Thymus (tissue), 14 donors: ENCODE measurements at places on chromosomes 2 and 18.

DNA sequence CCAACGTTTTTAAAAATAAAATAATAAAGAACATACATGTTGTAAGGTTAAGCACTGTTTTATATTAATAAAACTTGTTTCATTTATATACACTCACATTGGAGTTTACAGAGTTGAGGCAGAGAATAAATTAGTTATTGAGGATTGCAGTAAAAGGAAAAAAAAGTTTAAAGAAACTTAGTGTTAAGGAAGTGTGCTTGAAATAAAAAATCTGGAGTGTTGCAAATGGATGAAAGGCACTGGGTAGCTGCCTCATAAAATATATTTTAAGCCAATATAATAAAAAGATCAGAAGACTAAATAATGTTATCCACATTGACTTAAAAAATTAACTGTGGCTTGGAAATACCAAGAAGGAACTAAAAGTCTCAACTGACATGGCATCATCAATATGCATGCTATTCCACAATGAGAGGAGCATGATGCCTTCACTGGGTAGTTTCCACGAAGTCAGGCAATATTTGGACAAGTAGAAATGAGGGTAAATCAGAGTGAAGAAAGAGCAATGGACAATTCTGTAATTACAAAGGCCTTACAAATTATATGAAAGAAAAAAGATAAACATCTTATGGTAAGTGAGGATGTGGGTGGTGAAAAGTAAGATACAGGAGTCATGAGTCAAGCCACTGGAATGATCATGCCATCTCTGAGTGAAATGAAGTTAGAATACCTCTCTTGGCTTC, 2.5 kb downstream of the GALNT3 start:
- DNase-seq, result no peak

DNA sequence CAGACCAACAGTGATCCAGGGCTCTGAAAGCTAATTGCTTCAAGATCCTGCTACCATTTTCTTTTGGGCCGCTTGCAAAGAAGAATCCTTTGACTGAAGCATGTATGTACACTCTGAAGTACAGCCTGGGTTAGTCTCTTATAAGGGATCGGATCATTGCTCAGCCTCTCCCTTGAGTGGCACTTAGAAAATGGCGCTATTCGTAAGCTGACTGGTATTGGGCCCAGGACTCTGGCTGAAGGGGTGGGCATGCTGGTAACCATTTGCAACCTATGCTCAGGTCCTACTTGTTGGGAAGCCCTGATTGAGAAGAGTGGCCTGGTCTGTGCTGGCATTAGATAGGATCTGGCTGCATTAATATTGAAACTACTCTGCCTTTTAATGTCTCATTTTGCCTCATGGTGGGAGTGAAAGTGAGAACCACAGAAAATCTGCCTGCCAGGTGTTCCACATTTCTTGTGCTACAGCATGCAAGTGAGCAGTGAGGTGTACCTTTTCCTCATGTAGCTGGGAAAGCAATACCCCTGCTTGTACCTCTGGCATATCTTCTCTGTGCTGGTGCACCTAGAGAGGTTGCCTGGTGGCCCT, 661 bp upstream of the MGAT5 start:
- no peak for DNase-seq

GRCh38 chr2:211203986-211204385, 647.6 kb downstream of the CPS1 start:
- no peak for DNase-seq

GRCh38 chr2:11495844-11496681, 30.1 kb upstream of the E2F6 start:
- DNase-seq, result no peak

DNA sequence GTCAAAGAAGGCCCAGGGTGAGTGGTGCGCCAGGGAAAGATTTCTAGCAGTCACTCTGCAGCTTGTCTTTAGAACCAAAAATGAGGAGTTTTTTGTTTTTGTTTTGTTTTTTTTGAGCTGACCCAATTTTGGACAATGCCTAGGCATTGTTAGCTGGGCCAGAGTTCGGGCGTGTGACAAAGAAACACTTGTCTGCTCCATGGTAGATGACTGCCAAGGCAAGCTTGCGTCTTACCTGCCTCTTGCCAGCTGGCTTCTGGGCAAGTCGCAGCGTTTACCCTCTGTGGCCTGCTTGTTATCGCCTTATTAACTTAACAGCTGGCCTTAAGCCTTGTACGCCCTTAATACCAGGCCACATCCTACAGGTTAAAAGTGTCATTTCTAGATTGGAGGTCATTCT, 114.3 kb downstream of the GALNT1 start:
- no peak for DNase-seq

DNA sequence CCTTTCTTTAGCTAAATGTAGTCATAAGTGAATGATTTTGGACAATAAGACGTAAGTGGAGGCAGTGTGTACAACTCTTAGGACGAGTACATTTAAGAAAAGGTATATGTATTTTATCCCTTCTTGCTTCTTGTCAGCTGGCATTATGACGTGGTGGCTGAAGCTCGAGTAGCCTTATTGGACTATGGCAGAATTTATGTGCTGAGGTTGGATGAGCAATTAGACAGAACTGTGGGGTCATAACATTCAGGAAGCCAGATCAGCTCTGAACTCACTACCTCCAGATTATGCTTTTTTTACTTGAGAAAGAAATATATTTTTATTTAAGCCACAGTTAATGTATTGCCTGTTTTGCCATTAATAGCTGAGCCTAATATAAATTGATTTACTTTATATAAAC, 661.5 kb downstream of the ERBB4 start:
- DNase-seq, result no peak

GRCh38 chr2:226915846-226916360, 80.0 kb downstream of the RHBDD1 start:
- DNase-seq, result no peak

- peak; percentile 16 for DNase-seq
Observed at GRCh38 chr2:240893363-240893844, 2.6 kb downstream of the MAB21L4 start.

DNA sequence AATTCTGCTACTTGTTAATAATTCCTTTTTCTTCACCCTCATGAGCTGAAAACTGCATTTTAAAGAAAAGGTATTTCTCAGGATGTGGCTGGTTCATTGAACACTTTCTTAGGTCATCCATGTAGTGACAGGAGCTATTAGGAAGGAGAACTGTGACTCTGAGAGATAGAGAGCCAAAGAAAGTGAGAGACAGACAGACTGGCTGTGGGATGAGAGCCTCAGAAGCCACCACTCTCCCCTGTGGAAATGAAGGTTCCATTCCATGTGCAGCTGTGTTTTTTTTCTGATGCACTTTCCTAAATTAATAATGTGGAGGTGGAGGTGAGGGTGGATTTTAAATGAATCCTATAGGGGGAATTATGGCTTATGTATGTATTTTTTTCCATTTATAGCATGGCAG, 113.3 kb downstream of the FAM210A start:
- DNase-seq, result no peak

- DNase-seq, result no peak
Observed at GRCh38 chr2:100987974-100988373, 14.1 kb upstream of the RPL31 start.

GRCh38 chr2:10480359-10480949, 32.3 kb upstream of the ODC1 start:
- no peak for DNase-seq

DNA sequence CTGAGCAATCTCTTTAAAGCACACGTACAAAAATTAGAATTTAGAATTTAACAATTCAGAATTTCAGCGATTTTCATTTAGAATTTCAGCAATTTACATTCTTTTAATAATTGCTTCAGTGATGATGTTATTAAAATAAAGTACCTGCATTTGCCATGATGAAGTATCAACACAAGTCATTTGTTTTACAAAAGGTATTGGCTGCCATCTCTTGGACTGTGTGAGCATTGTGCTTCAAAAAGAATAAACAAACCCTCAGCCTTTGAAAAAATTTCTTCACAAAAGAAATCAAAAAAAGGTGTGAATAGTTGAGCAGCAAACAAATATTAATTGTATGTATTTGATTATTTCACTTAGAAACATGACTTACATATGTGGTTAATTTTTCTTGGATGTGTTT, 27.1 kb upstream of the ZC3H15 start:
- no peak for DNase-seq

- no peak for DNase-seq
Observed at GRCh38 chr2:220341014-220341413, 713.6 kb downstream of the SLC4A3 start.

- no peak for DNase-seq
Observed at GRCh38 chr2:185245806-185246205, 492.8 kb upstream of the FSIP2 start.

DNA sequence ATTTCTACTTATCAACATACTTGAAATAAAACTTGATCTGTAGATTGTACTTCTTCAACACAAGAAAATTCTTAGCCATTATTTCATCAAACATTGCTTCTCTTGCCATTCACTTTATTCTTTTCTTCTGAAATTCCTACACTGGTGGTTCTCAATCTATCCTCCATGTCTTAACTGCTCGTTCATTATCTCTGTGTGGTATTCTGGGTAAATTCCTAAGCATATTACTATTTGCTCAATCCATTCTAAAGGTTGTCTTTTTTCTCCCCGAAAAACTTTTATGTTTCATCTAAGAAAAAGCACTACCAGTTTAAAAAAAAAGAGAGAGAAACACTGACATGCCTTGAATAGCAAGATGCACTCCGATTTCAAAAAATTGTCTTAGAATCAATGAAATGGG, 18.0 kb downstream of the SP3 start:
- no peak for DNase-seq

GRCh38 chr2:149552226-149552625, 35.3 kb downstream of the MMADHC start:
- no peak for DNase-seq

DNA sequence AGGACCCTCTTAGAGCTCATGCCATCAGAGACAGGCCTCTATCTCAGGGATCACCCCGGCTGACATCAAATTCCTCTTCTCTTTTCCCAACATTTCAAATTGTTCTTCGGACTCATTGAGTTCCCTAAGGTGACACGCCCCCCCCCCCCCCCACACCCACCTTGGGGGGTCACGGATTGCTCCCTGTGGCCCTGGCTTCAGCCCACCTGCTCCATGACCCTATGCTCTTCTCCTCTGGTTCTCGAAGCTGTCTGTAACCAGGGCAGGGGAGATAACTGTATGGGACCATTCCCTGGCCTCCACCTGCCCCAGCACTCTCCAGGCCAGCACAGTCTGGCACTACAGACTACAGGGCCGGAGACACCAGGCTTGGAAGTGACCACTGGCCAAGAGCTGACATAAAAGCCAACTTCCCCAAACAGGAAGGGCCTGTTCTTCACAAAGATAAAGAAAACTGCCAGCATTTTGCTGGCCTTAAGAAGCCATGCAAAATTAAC, 7.1 kb downstream of the MTERF4 start:
- no peak for DNase-seq

DNA sequence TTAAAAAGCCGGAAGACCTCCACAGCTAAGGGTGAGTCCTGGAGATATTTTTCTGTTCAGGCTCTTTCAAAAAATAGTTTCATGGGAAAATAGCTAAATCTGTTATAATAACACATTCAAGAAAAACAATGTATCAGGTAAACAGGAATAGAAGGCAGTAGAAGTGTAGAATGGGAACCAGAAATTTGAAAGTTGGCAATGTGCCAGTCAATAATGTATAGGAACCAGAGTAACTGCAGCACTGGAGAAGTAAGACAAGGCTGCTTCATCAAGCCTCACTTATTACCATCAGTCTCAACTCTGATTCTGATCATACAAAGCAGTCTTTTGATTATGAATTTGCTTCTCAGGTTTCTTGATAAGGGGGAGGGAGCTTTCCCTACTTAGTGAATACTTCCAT, 81.4 kb upstream of the VRK2 start:
- DNase-seq, result no peak

GRCh38 chr2:24435391-24436316, 55.4 kb upstream of the NCOA1 start:
- DNase-seq, result no peak

DNA sequence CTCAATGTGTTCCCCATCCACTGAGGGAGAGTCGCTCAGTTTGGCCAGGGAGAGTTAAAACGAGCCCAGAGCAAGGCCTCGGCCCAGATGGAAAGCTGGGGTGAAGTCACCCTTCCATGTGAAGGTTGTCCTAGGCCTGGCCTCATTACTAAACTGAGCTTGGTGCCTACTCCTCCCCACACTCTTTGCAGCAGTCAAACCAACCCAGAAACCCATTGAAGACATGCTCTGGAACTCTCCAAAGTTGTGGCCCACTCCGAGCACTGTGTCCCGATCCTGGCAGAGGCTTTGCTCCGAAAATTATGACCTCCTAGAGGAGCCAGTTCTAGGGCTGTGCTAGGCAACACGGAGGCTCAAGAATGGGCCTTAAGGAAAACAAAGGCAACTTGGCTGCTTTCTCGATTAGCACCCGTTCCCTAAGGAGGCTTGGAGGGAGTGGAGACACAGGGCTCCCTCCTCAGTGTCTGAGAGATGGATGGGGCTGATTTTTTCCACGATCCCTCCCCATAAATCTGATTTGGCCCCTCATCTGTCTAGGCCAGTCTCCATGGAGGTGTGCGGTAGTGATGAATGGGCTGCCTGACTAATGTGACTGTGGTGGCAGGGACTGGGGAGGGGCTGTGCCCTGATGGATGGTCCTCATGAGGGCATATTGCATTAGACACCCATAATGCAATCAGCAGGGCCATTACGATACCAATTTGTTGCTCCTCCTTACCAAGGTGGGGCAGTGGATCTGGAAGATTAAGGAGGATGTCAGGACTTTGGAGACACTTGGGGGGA, 11.7 kb upstream of the CYP26B1 start:
- DNase-seq, result no peak

- DNase-seq, result no peak
Observed at GRCh38 chr2:215388002-215388728, 47.7 kb downstream of the FN1 start.

GRCh38 chr18:23504720-23505119, 1.4 kb downstream of the RMC1 start:
- DNase-seq, result no peak

- no peak for DNase-seq
Observed at GRCh38 chr2:95012881-95013550, 12.5 kb upstream of the MAL start.

DNA sequence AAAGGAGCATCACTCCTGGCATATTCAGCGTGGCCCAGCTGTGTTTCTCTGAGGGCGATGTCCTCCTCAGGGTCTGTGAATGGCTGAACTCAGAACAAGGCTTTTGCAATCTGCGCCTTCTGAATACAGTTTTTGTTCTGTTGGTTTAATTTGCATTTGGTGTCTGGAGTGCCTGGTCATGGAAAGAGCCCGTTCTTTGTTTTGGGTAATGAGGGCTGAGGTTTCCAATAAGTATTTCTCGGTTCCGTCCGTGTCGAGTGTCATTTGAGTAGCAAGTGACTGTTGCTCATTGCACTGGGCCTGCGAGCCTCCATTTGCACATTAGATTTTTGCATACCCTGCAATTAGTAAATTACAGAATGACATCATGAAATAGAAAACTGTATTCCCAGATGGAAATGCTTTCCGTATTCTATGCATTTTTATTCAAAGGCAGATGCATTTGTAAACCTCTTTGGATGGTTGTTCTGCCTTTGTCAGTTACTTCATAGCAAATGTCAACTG, 57.3 kb downstream of the NEDD4L start:
- DNase-seq, result no peak

DNA sequence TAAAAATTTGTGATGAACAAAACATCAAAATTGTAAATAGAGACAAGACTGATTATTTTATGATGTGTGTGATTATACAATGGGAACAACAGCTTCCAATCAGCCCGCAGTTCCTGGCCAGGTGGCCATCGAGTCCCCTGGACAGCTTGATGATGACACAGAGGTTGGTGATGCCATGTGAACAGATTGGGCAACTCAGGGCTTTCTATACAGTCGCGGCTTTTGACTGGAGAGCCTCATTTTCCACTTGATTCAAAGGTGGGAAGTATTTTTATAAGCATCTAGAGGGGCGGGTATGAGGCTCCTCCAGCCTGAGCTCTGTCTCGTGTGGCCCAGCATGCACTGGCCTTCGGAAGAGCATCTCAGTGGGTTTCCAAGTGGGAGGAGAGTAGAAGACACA, 14.9 kb upstream of the HPCAL1 start:
- no peak for DNase-seq
